ENCODE measurements at places on chromosomes 16 and 17.
A peak's percentile ranks its signal among the peaks of the same experiment; 100 is the strongest.

- no peak for DNase-seq
These were observed 7.0 kb downstream of the ATPAF2 start for GRCh38 chr17:18031955-18032354.

- DNase-seq: no peak
These were observed 171.2 kb upstream of the SDK2 start for GRCh38 chr17:73815474-73815873.

DNA sequence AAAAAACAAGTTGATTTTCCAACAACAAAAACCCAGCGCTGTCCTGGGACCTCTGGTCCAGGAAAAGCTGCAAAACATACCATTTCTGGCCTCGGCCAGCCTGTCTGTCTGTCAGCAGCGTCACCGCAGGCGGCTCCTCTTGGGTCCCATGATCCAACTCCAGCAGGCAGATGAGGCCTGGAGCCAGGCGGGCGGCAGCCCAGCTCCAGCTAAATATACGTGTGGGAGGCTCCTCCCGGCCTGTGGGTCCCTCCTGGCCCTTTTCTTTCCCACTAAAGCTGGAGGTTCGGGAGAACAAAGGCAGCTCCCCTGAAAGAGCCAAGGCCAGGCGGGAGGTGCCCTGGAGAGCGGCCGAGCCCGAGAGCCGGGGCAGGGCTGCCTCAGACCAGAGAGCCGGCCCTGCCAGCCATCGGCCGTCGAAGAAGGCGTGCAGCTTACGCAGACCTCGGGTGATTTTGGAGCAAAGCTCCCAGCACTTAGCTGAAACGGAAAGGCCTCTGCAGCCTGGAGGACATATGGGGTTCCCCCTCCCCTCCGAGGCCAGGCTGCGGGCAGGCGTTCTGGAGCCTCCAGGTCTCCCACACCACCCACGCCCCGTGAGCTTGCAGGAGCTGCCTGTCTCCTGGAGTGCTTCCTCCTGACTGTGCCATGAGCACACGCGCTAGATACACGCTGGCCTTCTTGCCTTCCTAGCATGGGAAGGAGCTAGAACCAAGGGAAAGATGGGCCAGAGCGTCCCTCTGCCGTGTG, 19.9 kb upstream of the JPH3 start:
- DNase-seq: no peak

- no peak for DNase-seq
These were observed 1225.1 kb downstream of the CDH8 start for GRCh38 chr16:60811051-60811608.

- DNase-seq: no peak
These were observed 21.1 kb downstream of the KRT23 start for GRCh38 chr17:40916366-40916765.

GRCh38 chr17:65627891-65628643, 66.6 kb upstream of the AXIN2 start:
- no peak for DNase-seq

GRCh38 chr17:35733366-35733765, 1.9 kb downstream of the RASL10B start:
- DNase-seq: no peak

DNA sequence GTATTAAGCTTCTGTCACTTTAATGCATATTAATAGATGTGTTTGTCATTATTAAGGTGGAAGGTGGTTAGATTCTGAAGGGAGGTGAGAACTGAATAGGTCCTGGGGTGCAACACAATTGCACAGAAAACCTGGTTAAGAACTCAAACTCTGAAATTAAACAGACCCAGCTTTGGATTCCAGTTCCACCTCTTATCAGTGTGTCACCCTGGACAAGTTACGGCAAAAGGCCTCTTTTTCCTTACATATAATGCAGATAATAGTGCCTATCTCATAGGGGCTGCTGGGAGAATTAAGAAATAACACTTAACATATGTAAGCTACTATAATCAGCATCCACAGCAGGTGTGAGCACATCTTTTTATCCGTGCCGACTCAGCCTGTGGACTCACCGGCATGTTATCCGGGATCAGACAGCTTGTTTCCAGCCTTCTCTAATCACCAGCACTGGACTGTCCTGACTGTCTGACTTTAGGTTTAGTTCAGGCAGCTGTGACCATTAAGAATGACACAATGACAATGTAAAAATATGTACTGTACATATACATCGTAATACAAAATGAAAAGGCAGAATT, 31.4 kb downstream of the TEX2 start:
- DNase-seq: no peak

DNA sequence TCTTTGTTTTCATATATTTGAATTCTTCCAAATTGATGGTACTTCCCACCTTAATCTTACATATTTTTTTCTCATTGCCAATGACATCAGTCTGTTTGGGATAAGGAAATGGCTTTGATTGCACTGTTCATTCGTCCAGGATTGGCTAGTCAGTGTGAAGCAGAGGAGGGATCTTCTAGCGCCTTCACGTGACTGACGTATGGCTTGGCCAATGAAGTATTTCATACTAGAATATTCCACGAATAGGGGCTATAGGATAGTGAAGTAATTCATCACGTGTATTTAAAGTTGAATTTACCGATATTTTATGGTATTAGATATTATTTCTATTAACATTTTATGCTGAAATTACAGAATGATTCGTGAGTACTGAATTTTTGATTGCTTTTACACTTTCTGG, 178.7 kb upstream of the ZFHX3 start:
- no peak for DNase-seq

- no peak for DNase-seq
These were observed 14.7 kb upstream of the KLHDC4 start for GRCh38 chr16:87780385-87780989.

GRCh38 chr17:45833920-45834319, 10.8 kb upstream of the SPPL2C start:
- DNase-seq: no peak

DNA sequence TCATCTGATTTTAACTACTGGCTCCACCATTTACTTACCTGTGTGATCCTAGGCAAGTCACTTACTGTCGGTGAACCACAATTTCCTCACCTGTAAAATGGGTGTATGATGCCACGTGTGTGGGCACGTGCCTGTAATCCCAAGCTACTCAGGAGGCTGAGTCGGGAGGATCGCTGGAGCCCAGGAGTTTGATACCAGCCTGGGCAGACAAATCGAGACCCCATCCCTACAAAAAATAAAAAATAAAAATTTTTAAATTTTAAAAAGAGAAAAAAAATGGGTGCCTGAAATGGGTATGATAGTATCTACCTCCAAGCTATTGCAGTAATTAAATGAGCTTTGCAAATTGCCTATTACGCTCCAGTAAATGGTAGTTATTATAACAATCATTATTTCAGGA, 225.3 kb downstream of the CCDC182 start:
- DNase-seq: no peak

DNA sequence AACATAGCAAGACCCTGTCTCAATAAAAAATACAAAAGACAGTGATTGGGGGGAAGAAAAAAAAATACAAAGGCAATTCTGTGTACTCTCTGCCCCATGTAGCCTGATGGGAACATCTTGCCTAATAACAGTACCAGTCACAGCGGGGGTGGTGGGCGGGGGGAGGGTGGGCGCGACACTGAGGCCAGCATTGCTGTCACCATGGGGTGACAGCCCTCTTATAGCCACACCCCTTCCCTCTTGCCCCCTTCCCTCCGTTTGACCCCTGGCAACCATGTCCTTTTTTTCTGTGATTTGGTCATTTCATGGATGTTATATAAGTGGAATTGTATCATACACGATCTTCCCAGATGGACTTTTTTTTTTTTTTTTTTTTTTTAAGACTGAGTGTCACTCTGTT, 80.9 kb downstream of the DNAH17 start:
- no peak for DNase-seq

DNA sequence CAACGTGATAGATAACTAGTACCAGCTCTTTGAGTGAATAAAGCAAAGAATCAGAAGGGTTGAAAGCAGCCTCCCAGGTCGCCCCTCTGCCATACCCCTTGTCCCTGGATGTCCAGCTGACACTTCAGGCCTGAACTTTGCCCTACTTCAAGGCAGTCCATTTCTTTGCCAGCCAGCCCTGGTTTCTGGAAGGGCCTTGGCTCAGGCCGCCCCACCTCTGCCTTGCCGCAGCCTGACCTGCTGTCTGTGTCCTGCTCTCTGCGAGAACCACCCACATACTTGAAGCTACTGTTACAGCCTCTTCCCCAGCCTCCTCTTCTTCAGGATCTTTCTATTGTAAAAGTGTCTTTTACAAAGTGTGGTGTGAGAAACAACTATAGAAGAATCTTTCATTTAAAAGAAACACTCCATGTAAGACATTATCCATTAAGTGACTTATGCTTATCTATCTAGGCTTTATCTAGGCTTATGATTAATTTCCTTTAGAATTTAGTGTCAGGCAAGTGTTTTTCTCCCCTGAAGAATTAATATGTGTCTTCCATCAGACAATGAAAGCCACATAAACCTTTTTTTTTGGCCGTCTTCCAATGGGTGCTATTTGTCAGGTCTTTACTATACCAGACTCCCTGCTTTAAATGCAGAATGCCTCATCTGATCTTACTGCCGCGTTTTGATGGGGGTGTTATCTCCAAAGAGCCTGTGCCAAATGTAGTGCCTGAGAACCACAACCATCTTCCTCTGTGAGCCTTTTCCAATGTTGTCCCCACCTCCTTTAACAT, 133.9 kb downstream of the SOCS1 start:
- DNase-seq: no peak

DNA sequence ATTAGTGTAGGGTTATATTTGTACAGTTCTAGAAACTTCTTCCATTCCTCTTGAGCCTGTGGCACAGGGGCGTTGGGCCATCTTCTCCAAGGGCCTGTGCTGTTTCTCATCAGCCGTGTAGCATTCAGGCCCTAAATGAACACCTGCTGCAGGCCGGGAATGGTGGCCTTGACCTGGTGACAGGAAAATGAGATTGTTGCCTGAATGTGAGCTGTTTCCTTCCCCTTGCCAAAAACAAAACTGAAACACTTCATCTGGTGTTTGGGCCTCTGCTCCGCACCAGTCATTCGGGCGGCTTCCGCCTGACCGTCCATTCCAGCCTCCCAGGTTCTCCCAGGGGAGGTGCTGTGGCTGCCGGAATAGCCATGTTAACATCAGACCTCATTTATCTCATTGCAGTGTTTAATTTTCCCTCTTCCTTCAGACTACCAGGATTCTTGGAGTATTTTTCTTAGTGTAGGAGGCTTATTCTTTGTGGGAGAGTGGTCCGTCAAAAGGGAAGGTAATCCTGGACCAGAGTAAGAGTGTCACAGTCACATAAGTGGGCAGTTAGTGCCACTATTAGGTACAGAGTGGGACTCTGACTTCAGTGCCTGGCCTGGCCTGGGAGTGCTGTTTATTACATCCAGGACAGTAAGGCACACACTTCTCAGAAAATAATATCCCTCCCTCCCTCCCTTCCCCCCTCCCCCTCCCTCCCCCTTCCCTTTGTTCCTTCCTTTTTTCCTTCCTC, 61.9 kb downstream of the WWP2 start:
- DNase-seq: no peak

DNA sequence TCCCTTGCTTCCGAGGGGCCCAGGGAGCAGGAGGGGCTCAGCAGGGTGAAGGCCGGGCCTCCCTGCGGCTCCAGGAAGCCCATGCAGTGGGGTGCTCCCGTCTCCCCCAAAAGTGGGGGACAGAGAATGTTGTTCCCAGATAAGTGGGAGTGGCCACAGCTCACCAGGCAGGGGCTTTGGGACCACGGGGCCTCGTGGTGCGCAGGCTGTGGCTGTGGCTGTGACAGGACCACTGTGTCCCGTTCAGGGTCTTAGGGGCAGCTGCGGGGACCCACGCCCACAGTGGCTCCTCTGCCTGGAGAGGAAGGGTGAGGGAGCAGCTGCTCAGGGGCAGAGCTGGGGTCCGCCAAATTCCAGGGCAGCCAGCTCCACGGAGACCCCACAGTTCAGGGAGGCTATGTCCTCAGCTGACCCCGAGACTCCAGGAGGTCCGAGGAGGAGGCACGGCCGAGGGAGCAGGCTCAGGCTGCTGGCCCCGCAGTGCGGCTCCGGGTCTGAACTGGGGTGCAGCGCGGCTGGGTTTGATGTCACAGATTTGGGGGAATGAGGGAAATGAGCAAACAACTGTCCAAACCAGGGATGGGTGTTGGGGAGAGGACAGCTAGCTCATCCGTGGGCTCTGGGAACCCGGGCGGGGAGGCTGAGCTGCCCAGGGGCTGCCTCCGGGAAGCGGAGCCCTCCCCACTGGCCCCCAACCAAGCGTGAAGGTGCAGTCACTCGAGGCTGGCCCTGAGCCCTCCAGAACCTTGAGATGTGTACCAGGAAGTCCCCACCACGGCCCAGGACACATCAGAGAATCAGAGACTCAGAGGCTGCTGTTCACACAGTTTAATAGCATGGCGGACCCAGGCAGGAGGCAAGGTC, 23.4 kb downstream of the TPSD1 start:
- no peak for DNase-seq

DNA sequence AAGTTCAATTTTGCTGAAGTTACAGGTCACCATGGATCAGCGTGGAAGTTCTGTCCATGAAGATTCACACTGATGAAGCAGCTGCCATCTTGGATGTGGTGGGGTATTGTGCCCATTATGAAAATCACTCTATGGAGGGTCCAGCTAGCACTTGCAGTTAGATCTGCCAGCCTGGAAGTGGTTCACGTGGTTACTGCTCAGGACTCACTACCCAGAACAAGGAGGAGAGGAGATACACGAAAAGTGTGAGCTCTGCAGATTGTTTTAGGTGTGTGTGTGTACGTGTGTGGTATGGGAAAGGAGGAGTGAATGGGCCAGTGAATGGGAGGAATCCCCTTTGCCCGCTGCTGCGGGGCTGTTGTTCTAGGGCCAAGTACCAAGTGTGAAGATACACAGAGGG, 333.4 kb downstream of the MAF start:
- no peak for DNase-seq

DNA sequence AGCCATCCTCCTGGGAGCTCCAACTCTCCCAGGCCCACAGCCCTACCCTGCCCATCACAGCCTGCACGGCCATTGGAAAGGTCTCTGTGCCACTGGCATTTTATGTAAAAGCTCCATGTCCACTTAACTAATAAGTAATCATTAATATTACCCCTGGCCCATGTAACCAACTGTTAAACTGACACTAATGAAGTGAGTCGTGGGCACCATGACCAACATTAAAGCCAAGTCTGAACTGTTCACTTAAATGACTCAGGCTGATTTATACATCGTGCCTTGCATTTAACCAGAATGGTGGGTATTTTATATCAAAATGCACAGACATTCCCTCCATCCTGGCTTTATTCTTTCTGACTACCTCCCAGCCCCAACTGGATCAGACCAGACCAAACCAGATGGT, 229.3 kb downstream of the SOX9 start:
- DNase-seq: no peak

GRCh38 chr16:8848939-8849391, 19.8 kb downstream of the CARHSP1 start:
- DNase-seq: no peak

GRCh38 chr16:50467943-50468748, 80.0 kb upstream of the NKD1 start:
- DNase-seq: peak; percentile 17

- DNase-seq: no peak
These were observed 68.5 kb upstream of the PMFBP1 start for GRCh38 chr16:72240466-72240865.

- no peak for DNase-seq
These were observed 103.9 kb downstream of the GNAO1 start for GRCh38 chr16:56295059-56295665.

- DNase-seq: no peak
These were observed 62.2 kb downstream of the RBFOX1 start for GRCh38 chr16:7394720-7395336.

GRCh38 chr17:42348104-42348503, 40.1 kb downstream of the STAT3 start:
- DNase-seq: no peak
